ENCODE measurements at places on chromosomes 7 and 10.

DNA sequence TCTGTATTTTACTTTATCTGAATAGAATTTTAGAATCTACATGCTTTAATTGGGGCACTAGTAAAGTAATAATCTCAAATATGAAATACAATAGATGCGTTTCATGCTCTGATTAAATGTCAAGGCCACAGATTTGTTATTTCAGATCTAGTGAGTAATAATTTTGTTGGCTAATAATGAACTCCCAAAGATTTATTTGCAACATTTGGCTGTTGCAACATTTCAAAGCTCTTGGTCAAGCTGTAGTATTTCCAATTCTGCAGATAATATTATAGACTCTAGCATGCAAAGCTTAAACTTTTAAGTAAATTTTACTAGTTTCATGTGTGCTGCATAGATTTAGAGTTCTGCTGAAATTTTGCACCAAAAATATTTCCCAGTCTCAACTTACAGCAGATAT is 16.7 kb downstream of the LRRN3 start:
- DNase-seq: no peak

DNA sequence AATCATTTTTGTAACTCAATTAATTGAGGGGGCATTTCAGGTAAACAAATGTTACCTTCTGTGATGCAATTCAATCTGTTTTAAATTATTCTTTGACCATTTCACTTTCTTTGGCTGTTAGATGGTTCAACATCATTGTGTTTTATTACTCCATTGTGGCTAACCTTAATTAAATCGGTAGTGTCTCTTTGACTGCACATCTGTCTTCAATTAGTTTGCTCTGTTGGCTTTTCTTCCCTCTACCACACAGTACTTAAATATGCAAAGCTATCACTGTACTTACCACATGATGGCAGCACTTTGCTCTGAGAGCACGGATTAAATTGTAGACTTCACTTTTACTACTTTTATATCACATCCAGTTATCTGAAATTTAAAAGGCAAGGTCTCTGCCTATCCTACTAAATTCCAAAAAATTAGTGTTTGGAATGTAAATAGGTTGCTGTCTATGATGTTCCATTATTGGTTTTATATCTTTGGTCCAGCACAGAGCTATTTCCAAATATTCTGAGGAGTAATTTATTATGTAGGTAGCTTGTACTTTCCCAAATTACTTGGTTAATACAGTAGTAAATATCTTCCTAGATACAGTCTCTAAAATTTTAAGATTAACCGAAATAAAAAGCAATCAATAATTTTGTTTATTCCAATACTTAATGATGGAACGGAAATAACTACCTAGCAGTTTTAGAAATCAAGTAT is 352.0 kb downstream of the PCLO start:
- peak; percentile 38 for DNase-seq

DNA sequence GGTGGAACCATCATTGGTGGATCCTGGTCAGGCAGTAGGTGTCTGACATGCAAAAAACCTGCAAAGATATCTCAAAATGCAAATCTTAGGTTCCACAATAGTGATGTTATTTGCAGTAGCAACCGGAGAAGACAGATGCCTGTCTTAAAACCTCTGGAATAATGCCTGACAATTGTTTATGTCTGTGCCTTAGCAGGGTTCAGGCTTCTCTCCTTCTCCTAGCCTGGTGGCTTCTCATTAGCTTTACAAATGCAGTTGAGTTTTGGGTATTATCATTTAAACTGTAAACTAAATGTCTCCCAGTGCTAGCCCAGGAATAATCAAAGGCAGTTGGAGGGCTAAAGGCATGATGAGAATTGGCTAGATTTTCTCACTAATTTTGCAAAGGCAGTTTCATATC is 146.3 kb upstream of the NRG3 start:
- no peak for DNase-seq

GRCh38 chr10:8365935-8366911 is 311.7 kb downstream of the GATA3 start:
- DNase-seq: peak; percentile 86

DNA sequence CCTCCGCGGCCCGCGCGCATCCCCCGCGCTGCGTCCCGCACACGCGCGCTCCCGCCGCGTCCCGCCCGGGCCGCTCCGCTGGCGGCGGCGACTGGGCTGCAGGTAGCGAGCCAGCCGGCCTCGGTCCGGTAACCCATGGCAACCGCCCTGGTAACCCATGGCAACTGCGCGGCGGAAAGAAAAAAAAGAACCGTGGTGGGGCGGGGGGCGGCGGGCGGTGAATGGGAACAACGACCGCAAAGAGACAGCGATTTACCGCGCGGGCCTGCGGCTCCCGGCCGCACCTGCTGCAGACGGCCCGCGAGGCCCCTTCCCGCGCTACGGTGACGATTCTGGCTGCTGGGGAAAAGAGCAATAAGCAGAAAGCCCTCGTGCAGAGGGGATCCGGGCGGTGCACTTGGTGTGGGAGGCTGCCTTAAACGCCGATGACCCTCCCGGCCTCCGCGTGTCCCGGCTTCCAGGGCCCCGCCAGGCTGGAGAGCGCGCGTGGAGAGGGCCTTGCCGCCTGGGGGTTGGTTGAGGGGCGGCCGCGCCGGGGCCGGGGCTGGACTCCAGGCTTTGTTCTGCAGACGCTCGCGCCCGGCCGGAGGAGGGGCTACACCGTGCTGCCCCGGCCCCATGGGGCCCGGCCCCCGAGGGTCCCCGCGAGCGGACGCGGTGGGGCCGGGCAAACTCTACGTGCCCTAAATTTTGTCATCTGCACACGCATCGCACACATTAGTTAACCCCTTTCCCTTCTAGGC is 84.7 kb downstream of the SNX10 start:
- no peak for DNase-seq

GRCh38 chr7:31997423-31997822 is 72.8 kb downstream of the PDE1C start:
- DNase-seq: no peak

DNA sequence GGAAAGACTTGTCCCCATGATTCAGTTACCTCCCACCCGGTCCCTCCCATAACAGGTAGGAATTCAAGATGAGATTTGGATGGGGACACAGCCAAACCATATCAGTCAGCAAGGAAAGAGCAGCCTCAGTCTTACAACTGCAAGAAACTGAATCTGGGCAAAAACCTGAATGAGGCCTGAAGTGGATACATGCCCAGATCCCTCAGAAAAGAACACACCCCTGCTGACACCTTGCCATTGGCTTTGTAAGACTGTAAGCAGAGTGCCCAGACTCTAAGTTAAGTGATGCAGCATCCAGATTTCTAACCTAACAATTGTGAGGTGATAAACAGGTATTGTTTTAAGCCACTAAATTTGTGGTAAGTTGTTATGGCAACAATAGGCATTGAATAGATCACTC is 670.8 kb downstream of the SORCS1 start:
- DNase-seq: no peak

GRCh38 chr10:28810057-28810870 is 132.9 kb downstream of the BAMBI start:
- DNase-seq: no peak

DNA sequence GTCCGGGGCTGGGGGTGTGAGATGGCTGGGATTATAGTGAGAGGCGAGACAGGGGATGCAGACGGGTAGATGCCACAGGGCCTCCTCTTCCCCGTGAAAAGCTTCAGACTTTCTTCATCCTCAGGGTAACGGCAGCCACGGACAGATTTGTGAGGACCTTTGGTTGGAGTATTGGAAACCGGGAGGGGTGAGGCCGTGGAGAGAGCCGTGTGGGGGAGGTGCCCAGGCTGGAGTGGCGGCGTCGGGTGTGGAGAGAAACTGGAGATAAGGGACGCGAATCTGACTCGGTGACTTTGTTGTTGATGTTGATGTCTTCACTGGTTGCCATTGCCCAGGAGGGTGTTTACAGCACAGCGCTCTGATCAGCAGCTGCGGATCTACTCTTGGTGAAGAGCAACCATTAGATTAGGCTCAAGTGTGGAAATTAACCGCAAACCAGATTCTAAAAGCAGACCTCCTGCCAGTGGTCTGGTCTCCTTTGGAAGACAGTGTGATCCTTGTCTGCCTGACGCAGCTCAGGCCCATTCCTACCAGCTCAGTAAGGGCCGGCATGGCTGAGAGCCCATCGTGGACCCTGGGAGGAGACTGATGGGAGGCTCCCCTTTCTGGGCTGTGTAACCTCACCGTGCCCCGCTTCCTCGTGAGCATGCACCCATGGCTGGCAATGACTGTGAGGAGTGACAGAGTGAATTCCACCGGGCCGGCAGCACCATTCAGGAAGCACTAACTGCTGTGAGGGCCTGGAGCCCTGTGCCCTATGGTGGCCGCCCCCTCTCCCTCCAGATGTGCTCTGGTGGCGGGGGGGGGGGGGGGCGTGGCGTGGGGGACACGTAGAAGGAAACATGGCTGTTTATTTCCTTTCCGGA is 90.3 kb downstream of the INPP5A start:
- no peak for DNase-seq

DNA sequence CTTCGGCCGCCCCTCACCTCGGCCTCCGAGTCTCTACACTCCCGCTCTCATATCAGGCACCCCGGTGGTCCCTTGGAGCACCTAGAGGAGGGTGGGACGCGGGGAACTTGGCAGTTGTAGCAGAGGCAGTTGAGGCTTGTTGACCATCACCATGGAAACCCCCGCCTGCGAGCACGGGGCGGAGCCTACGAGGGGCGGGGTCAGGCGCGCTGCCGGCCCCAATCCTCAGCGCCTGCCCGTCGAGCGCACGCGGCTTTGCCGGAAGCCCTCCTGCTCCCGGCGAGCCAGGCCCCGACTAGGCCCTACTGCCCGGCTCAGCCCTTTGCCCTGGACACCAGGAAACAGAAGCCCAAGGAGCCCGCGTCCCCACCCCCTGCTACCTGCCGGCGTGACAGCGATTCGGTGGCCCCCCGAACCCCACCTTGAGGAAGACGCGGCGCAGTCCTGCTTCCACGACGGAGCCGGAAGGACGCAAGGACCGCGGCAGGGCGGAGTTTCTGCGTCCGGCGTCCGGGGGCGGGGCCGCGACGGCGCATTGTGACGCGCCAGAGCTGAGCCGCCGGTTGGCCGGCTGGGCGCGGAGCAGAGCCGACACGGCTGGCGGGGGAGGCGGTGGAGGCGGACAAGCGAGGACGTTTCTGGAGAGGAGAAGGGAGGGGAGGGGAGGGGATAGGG is at the start of gene HNRNPF:
Gene HNRNPF (minus strand): TSS at position 477 of the 675 bp plus-strand sequence. CDS start 21,302 bp downstream, outside the sequence.
- peak; percentile 99 for DNase-seq

- no peak for DNase-seq
These were observed 137.8 kb downstream of the GATA3 start for GRCh38 chr10:8192301-8192700.

DNA sequence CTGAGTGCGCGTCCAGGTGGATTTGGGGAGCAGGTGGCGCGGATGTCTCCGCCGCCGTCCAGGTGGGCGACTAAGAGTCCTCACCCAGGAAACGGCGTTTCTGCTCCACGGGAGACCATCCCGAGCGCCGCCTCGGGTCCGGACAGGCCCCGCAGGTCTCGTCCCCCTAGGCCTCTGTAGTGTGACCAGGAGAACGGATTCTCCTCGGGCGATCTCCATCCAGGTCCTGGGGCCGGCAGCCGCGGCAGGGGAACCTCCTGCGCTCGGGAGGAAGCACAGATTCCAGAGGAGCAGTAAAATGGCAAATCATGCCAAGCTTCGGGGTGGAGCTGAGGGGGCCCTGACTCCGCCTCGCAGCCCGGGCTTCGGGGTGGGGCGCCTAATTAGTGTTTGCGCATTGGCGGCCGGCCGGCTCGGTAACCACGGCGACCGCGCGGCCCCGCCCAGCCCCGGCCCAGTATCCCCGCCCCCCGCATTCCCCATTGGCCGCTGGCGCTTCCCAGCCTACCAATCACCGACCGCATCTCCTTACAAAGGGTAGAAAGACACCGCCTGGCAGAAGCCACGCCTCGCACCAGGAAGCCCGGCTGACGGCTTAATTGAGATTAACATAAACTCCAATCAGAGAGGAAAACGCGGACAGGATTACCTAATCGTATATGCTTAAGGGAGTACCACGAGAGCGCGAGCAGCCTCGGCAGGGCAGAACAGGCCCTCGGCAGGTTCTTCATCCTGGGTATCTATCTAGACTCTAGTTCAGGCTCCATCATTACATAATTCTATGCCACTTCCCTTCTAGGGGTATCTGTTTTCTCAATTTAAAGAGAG is 168.6 kb downstream of the ARHGAP12 start:
- DNase-seq: peak; percentile 98

- DNase-seq: peak; percentile 36
These were observed 650 bp downstream of the UBE2D1 start for GRCh38 chr10:58335306-58336005.

GRCh38 chr10:58175990-58176900 is 91.4 kb downstream of the IPMK start:
- DNase-seq: no peak

GRCh38 chr7:98051118-98051744 is 55.4 kb upstream of the LMTK2 start:
- no peak for DNase-seq

- DNase-seq: no peak
These were observed 78.2 kb upstream of the STEAP1B start for GRCh38 chr7:22578007-22578733.

DNA sequence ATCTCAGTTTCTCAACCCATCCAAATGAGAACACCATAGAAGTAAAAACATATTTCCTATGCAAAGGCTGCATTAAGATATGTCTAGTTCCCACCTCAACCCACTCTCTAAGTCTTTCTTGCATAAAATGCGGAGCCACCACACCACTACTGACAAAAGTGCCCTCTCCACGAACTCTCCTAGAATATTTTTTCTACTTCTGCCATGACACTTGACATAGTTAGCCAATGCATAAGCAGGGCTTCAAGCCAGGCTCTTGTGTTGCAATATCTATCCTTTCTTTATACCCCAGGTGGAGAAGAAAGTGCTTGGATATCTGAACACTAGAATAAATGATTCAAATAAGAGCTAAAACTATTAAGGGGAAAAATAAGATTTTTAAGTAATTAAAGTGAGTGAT is 465.2 kb downstream of the NRG3 start:
- no peak for DNase-seq

DNA sequence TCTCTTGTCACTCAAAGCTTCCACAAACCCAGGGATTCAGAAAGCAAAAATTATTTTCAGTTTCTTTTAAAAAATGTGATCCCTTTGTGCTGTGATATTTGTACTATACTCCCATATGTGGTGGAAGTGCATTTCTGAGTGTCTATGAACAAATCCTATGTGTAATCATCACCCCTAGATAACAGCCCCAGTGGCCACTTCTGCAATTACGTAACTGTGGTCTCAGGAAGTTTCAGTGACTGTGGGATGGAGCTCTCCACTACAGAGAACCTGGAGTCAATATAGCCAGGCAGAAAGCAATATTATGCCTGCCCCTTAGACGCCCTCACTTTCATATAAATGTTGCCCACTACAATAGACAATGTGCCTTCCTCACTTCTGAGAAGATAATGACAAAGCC is 1101.7 kb upstream of the GHITM start:
- no peak for DNase-seq

- peak; percentile 33 for DNase-seq
These were observed 32.4 kb downstream of the CXCL12 start for GRCh38 chr10:44352316-44353127.

- DNase-seq: no peak
These were observed 11.3 kb downstream of the PI4K2A start for GRCh38 chr10:97651773-97652172.
